ENCODE measurements at places on chromosomes 3 and 15.

GRCh38 chr3:158790901-158791589 lies 10.8 kb upstream of the MFSD1 start:
- H3K27ac ChIP-seq: no peak overlapping the region
- H3K36me3 ChIP-seq: no peaks in the 10 kb centered on the region
- H3K4me3 ChIP-seq: no peak overlapping the region
- H3K27me3 ChIP-seq: no peaks in the 10 kb centered on the region
- peak; percentile 78 for DNase-seq

- no peaks in the 10 kb centered on the region for H3K4me1 ChIP-seq
- H3K27ac ChIP-seq: no peak overlapping the region
These were observed 258.6 kb downstream of the FEZF2 start for GRCh38 chr3:62114763-62115162.

GRCh38 chr15:40554161-40554525 lies 10.7 kb downstream of the CCDC32 start:
- no peak overlapping the region for H3K27ac ChIP-seq
- DNase-seq: no peak
- H3K4me3 ChIP-seq: no peak overlapping the region
- H3K36me3 ChIP-seq: peaks cover 50% of the 10 kb centered on the region

DNA sequence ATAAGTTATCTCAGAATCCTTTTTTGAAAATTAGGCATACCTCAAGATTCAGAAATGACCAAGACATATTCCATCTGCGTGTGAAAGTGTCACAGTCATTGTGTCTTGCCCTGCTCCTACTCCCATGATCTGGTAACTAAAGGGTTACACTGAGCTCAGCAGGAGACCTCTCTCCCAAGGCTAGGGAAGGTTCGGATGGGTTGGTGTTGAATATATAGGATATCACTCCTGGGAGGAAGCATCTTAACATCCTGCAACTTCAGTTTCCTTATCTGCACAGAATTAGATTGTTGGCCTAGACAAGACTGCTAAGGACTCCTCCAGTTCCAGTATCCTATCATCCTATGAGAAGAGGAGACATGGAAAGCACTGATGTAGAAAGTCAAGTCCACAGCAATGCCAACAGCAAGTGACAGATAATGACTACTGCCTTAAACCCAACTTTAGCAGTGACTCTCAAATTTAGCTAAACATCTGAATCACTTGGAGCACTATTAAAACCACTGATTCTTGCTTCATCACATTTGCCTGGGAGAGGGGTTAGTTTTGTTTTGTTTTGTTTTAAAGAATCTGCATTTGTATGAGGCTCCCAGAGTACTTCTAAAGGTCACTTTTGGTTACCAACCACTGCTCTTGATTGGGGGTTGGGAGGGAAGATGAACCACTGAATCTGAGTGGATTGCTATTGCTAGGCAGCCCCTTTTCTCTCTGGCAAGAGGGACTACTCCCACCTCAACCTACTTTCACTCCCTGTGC lies 9.7 kb downstream of the ADAMTS9 start:
- H3K4me3 ChIP-seq: no peak overlapping the region
- DNase-seq: no peak
- H3K27ac ChIP-seq: no peak overlapping the region
- H3K27me3 ChIP-seq: no peaks in the 10 kb centered on the region

GRCh38 chr3:51099794-51100535 lies 285.1 kb upstream of the MANF start:
- H3K27me3 ChIP-seq: no peaks in the 10 kb centered on the region
- DNase-seq: peak; percentile 46
- H3K36me3 ChIP-seq: no peaks in the 10 kb centered on the region
- no peak overlapping the region for H3K4me3 ChIP-seq
- H3K27ac ChIP-seq: no peak overlapping the region

DNA sequence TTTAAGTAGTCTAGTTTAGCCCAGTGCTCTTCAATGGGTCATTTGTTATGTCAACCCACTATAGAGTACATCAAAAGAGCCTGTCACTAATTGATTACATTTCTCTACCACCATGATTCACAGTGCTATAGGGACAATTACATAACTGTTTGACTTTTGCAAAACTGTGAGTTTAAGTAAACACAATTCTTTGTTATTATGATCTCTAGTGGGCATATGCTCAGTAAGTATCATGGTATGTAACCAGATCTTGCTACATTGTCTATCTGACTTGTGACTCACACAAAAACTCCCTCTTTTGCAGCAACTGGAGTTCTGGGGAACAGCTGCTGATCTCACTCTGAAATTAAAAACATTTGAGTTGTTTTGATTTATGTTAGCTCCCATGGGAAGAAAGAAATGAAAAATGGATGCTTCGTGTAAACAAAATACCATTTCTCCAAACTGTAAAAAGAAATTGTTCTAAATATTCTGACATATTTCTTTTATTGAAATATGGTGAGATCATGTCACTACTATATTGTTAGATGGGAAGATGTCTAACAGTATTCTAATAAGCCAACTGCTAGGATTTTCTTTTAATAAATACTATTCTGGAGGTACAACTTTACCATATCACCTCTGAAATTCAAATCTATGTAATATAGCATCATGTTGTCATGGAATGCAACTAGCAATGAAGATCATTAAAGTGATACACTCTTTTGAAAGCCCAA lies 470.4 kb downstream of the ROBO1 start:
- no peaks in the 10 kb centered on the region for H3K27me3 ChIP-seq
- H3K4me3 ChIP-seq: no peak overlapping the region
- H3K36me3 ChIP-seq: no peaks in the 10 kb centered on the region
- no peaks in the 10 kb centered on the region for H3K4me1 ChIP-seq
- no peak overlapping the region for H3K27ac ChIP-seq

- no peak for DNase-seq
- H3K4me3 ChIP-seq: no peak overlapping the region
- peaks cover 9% of the 10 kb centered on the region for H3K4me1 ChIP-seq
- no peak overlapping the region for H3K27ac ChIP-seq
- H3K27me3 ChIP-seq: no peaks in the 10 kb centered on the region
These were observed 96.7 kb upstream of the MYZAP start for GRCh38 chr15:57495041-57495440.

DNA sequence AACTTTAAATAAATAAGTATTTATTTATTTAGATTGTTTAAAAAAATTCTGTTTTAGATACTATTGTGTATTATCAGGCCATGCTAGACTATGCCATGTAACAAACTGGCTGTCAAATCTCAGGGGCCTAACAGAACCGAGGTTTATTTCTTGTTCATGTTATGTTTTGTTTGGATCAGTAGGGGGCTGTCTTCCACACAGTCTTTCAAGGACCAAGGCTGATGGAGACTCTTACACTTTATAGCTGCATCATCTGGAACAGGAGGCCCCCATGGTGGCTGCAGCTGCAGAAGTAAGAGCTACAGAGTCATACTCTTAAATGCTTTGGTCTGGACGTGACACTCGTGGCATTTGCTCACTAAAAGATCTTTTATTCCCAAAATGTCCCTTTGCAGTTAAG lies 33.0 kb upstream of the ARL14 start:
- H3K36me3 ChIP-seq: no peaks in the 10 kb centered on the region
- no peaks in the 10 kb centered on the region for H3K4me1 ChIP-seq
- H3K4me3 ChIP-seq: no peak overlapping the region
- DNase-seq: no peak
- no peak overlapping the region for H3K27ac ChIP-seq

GRCh38 chr3:127050733-127051132 lies 67.8 kb downstream of the PLXNA1 start:
- DNase-seq: no peak
- peaks cover 1% of the 10 kb centered on the region for H3K4me1 ChIP-seq
- H3K27me3 ChIP-seq: peaks cover 35% of the 10 kb centered on the region
- no peak overlapping the region for H3K4me3 ChIP-seq
- H3K36me3 ChIP-seq: no peaks in the 10 kb centered on the region
